Activated CD8-positive, alpha-beta T cell treated with anti-CD3 and anti-CD28 coated beads, Interleukin-2, amount 10 ng/mL, durations not matched to agents 7 days and 5 days (primary cell): ENCODE measurements at places on chromosomes 1 and 21. TPM values are rescaled to one million over a fixed set of nuclear protein-coding genes. Genes with fewer than 3 reads are reported as not detected.

DNA sequence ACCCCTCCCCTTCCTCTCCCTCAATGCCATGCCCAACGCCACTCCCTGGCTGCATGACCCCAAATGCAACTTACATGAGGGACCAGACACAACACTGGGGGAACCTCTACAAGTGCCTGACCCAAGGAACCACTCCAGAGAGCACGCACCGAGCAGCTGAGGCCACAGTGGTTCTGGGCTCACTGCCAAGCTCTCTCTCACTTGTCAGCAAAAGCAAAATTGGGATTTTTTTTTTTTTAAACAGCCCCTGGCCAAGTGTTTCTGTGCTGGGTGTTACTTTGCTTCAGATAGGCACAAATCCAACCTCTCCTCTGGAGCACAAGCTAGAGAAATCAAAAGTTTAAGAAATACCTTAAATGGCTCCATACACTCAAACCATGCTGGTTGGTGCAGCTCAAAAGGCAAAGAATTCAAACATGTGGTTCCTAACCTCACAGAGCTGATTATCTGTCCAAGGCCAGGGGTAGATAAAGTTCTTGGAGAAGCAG is 363.0 kb downstream of the SETD4 start:
- DNase-seq: no peak

DNA sequence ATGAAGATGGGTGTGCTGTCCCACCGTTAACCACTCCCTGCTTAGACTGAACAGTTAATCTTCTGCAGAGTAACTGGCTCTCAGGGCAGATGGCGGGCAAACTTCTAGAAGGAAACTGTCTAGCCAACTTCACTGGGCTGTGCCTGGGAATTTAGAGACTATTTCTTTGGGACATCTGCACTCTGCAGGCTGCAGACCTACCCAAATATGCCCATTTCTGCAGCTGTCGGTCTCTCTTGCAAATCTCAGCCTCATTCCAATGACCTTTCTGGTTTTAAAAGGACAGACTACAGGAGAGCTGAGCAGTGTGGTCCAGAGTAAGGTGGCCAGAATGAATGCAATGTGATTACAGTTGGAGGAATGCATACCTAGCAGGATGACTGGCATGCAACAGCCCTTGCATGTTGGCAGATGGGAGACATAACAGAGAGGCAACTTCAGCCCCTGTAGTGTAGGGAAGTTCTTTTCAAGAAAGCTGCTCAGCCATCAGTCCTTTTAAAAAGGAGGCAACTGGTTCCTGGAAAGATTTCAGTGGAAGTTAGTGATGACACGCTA is 26.3 kb upstream of the IL20 start:
- no peak for DNase-seq

GRCh38 chr1:223331301-223331700 is 32.7 kb downstream of the SUSD4 start:
- no peak for DNase-seq

GRCh38 chr1:111563619-111564018 is 56.0 kb upstream of the RAP1A start:
- no peak for DNase-seq

DNA sequence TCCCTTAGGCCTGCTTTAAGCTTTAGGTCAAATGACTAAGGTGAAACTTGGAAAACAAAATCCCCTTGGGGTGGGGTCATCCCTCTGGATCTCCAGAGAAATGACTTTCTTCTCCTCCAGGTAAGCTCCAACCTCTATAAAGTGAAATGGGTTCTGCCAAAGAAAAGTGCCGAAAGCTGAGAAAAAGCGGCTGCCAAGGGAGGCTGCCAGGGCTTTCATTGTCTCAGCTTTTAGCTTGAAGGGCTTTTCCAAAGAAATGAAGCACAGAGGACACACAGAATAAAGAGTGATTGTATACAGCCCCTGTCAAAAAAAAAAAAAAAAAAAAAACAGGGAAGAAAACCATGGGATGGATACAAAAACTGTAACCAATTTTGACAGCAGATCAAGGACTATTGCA is 126.9 kb downstream of the TGFBR3 start:
- DNase-seq: no peak

DNA sequence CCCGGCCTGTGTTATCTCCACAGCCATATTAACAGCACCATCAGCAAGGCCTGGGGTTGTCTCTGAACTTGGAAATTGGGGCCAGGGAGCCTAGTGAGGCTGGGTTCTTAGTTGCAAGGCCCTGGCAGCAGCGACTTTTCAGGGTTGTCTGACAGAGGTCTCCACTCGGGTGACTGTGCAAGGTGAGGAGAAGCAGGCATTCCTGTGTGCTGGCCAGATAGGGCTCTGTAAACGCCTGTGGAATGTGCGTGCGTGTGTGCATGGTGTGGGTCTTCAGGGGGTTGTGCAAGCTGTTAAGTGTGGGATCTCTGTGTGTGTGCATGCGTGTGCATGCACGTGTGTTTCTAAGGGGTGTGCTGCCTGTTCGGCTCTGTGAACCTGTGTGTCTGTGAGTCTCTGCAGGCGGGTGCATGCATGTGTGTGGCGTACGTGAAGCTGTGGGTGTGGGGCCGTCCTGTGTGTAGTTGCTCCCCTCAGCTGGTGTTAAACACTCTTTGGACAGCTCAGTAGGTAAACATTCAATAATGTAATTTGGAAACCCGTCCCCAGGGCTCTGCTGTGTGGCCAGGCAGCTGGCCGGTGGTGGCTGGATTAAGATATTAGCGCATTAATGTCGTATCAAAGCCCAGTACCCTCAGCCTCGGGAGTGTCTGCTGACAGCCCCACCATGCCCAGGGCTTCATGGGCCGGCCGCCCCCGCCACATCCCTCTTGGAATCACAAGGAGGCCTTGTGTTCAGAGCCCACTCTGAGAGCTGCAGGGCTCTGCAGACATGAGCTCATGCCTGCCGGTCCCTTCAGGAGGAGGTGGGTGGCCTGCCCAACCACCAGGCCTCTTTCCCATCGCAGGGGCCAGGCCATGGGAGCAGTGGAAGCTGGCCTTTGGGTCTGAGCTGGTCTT is 189.9 kb downstream of the FOXD2 start:
- DNase-seq: no peak

DNA sequence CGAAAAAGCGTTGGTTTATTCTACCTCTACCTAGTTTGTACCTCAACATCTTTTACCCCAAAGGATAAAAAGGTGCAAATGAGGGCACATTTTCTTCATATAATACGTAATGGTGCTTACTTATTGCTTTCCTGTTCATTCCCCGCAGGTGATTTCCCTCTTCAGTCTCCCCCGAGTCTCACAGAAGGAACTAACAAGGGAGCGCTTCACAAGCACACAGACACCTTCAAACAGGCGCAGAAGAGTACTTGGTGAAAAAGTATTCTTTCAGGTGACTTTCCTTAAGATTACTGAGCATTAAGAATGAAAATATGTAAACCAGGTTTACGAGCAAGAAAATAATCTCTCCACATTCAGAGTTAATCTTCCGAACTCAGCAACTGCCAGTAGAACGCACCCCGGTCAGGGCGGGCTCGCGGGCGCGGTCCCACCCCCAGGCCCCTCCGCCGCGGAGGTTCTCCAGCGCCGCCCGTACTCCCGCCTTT is 511 bp upstream of the RABGAP1L start:
- DNase-seq: peak; percentile 36

GRCh38 chr1:3607703-3608065 is 3.6 kb downstream of the MEGF6 start:
- DNase-seq: no peak

DNA sequence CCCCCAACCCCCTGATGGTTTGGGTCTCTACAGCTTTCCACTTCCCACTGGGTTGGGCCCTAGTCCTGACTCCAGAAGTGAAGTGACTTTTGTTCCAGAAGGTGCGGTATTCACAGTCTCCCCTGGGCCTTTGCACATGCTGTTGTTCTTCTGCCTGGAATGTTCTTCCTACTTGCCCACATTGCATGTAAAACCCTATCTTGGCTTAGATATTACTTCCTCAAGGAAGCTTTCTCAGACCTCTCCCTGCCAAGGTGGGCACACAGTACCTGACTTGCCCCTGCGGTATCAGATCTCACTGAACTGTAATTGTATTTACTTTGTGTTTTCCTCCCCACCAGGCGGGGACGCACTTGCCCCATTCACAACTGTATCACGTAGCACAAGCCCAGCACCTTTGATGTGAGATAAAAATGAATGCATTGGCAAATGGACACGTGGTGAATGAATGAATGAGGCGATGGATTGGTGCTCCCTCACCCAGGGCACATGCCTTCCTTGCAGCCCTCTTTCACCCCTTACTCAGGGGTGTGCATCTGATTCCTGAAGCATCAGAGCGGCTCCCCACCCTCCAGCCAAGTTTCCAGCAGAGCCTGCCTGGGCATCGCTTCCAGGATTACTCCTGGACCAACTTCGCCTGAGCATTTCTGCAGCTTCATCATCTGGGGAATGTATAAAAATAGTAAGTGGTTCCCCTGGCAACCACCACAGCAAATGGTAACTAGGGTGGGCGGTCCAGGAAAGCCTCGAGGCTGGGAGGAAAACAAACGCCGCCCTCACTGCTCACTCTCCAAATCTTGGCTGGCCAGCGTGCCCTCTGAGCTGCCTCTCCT is 19.8 kb downstream of the NENF start:
- DNase-seq: no peak

DNA sequence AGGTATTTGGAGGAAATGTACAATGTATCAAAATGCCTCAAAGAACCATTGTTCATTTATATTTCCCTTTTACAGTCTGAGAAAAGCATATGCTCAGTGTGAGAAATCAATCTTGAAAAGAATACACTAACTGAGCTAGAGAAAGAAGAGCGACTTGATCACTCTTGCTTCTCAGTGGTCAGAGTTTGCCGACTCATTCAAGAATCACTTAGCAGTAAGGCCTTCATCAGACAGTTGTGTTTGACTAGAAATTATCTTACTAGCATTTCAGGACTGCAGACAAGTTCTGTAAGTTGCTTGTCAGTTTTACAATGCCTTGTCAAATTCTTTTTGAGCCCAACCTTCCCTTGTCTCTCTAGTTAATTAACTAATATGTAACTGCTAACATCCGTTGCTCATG is 12.9 kb downstream of the RGS18 start:
- DNase-seq: no peak

The LBR gene
- total RNA-seq: 226 TPM

The OR2T8 gene
- total RNA-seq: not detected
